ENCODE measurements at places on chromosomes 16 and 17. TPM values are rescaled to one million over a fixed set of nuclear protein-coding genes. Genes with fewer than 3 reads are reported as not detected.

- H3K27ac ChIP-seq, result no peak overlapping the region
- H3K27me3 ChIP-seq, result peaks cover 91% of the 10 kb centered on the region
- no peaks in the 10 kb centered on the region for H3K36me3 ChIP-seq
These were observed 5.3 kb upstream of the WSCD1 start for GRCh38 chr17:6064868-6065267.

DNA sequence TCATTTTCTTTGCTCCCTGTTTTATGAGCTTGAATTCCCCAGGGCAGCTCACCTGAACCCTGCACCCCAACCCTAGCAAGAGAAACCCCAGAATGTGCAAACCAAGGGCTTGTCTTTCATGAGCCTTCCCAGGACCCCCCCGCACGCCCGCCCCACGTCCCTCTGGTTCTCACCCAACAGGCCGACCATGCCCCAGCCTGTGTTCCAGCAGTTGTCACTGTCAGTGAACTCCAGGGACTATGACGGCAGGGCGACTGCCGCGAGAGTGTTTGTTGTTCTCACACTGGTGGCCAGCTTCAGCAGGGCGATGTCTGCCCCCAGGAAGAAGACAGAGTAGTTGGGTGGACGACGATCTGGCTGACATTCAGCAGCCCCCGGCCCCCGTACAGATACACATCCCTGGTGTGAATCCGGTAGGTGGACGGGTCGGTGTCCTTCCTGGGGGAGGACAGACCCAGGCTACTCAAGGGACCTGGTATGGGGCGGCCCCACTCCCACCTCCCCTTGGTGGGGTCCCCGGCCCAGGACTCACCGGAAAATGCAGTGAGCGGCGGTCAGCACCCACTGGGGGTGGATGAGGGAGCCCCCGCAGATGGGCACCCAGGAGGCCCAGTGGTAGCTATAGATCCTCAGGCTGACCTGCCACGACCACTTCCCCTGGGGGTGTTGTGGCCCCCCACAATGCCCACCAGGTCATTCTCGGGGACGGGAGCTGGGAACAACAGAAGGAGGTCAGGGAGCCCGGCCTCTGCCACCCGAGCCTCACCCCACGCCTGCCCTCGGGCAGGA is 20.1 kb downstream of the TPSD1 start:
- H3K27ac ChIP-seq, result no peak overlapping the region
- no peaks in the 10 kb centered on the region for H3K4me1 ChIP-seq
- DNase-seq, result no peak
- no peak overlapping the region for H3K4me3 ChIP-seq
- no peaks in the 10 kb centered on the region for H3K36me3 ChIP-seq

GRCh38 chr17:4772235-4772613 is 538 bp downstream of the TM4SF5 start:
- H3K27me3 ChIP-seq, result peaks cover 7% of the 10 kb centered on the region
- DNase-seq, result no peak
- peak overlapping the region; percentile 69 for H3K27ac ChIP-seq
- no peaks in the 10 kb centered on the region for H3K36me3 ChIP-seq
- H3K4me1 ChIP-seq, result peaks cover 7% of the 10 kb centered on the region
- H3K4me3 ChIP-seq, result no peak overlapping the region

DNA sequence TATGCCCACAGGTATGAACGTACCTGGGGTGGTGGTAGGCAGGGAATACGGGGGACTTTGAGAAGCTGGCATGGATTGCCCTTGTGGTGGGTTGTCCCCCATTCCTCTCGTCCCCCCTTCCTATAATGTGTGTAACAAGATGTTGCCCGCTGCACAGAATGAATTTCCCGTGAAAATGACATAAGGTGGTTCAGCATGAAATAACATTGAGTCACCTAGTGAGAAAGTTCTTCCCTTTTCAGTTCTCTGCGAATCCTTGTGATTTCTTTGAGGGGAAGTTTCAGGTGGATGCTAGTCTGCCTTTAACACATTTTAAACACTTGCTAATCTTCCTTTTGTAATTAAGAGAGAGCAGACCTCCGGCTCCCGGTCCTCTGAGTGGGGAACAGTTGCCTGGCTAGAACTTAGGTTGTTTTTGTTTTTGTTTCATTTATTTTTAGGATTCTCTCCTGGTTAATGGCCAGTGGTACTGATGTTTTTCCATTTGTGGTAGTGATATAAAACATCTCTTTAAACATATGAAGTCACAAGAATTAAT is 58.9 kb downstream of the RAP1GAP2 start:
- DNase-seq, result no peak
- peak overlapping the region; percentile 94 for H3K4me3 ChIP-seq
- H3K27ac ChIP-seq, result peak overlapping the region; percentile 88
- peaks cover 7% of the 10 kb centered on the region for H3K36me3 ChIP-seq

DNA sequence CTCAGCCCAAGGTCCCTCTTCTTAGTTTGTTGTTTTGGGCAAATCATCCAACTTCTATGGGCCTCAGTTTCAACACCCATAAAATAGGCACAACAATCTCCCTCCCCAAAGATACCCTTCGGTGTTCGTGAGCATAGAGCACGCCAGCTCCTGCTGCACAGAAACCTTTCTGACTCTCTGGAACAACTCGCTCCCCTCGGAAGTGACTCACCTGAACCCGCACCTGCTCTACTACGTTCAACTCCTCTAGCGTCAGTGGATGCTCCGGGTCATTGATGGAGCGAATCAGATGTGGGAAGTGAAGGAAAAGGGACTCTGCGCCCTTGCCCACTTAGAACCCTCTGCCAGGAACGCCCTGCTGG is 445 bp downstream of the CIAO2B start:
- peaks cover 22% of the 10 kb centered on the region for H3K4me1 ChIP-seq
- no peaks in the 10 kb centered on the region for H3K27me3 ChIP-seq
- no peaks in the 10 kb centered on the region for H3K36me3 ChIP-seq
- no peak for DNase-seq
- H3K4me3 ChIP-seq, result peak overlapping the region; percentile 94

DNA sequence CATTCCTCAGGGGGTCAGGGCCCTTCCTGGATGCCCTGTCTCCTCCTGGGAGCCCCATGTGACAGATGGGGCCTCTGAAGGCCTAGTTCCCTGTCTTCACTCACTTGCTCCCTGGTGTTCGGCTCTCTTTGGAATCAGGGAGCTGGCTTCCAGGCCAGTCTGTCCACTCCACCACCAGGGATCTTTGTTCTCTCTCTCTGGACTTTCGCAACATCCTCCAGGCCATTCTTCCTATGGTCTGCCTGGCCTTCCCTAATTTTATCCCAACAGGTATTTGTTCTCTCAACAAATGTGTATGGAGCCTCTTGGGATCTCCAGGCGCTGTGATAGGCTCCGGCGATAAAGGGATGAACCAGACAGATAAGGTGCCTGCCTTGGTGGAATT is 286.4 kb downstream of the CPPED1 start:
- H3K36me3 ChIP-seq, result no peaks in the 10 kb centered on the region
- no peak overlapping the region for H3K4me3 ChIP-seq
- H3K4me1 ChIP-seq, result no peaks in the 10 kb centered on the region
- no peak for DNase-seq

Gene KCNJ16
- total RNA-seq, result 16.6 TPM

DNA sequence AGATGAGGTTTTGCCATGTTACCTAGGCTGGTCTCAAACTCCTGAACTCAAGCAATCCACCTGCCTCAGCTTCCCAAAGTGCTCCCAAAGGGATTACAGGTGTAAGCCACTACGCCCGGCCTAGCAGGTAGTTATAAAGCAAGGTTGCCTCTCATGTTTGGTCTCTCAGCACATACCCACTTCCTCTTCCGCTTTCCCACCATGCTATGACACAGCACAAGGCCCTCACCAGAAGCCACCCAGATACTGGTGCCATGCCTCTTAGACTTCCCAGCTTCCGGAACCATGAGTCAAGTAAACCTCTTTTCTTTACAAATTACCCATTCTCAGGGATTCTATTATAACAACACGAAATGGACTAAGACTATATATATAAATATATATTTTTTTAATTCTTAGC is 143.6 kb downstream of the COPRS start:
- H3K27me3 ChIP-seq, result no peaks in the 10 kb centered on the region
- no peaks in the 10 kb centered on the region for H3K36me3 ChIP-seq
- H3K4me3 ChIP-seq, result no peak overlapping the region

- peak overlapping the region; percentile 80 for H3K4me3 ChIP-seq
- H3K27me3 ChIP-seq, result no peaks in the 10 kb centered on the region
- peak; percentile 36 for DNase-seq
- H3K27ac ChIP-seq, result peak overlapping the region; percentile 98
- H3K4me1 ChIP-seq, result peaks cover 14% of the 10 kb centered on the region
These were observed 705 bp downstream of the KRABD2 start for GRCh38 chr17:8375738-8376259.

Gene GUCY2D
- not detected for total RNA-seq

- DNase-seq, result no peak
- no peaks in the 10 kb centered on the region for H3K27me3 ChIP-seq
These were observed 15.4 kb downstream of the CLUH start for GRCh38 chr17:2695961-2696760.

- no peak overlapping the region for H3K27ac ChIP-seq
- no peaks in the 10 kb centered on the region for H3K36me3 ChIP-seq
- no peak overlapping the region for H3K4me3 ChIP-seq
- no peaks in the 10 kb centered on the region for H3K27me3 ChIP-seq
- DNase-seq, result no peak
These were observed 32.7 kb downstream of the RHBDL3 start for GRCh38 chr17:32298298-32298697.

- no peaks in the 10 kb centered on the region for H3K27me3 ChIP-seq
- no peak for DNase-seq
- no peaks in the 10 kb centered on the region for H3K36me3 ChIP-seq
- H3K4me1 ChIP-seq, result peaks cover 1% of the 10 kb centered on the region
- H3K4me3 ChIP-seq, result no peak overlapping the region
These were observed 606.3 kb downstream of the KCNJ2 start for GRCh38 chr17:70775679-70776078.

DNA sequence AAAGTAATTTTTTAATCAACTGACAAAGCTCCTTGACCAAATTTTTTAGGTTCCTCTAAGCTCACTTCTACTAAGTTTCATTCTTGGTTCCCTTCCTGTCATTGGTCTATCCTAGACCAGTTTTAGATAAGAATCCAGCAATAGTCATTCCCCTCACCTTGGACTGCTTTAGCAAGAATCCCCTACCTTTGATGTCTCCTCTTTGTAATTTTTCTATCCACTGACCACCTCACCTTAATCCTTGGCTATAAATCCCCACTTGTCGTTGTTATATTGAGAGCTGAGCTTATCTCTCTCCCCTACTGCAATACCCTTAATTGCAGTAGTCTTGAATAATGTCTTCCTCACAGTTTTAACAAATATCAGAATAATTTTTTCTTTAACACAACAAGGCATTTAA is 107.2 kb downstream of the USP32 start:
- H3K36me3 ChIP-seq, result peaks cover 8% of the 10 kb centered on the region
- no peak overlapping the region for H3K4me3 ChIP-seq
- peak overlapping the region; percentile 29 for H3K27ac ChIP-seq

GRCh38 chr16:51048544-51048943 is 102.5 kb downstream of the SALL1 start:
- peaks cover 22% of the 10 kb centered on the region for H3K27me3 ChIP-seq
- no peaks in the 10 kb centered on the region for H3K36me3 ChIP-seq
- H3K27ac ChIP-seq, result no peak overlapping the region

DNA sequence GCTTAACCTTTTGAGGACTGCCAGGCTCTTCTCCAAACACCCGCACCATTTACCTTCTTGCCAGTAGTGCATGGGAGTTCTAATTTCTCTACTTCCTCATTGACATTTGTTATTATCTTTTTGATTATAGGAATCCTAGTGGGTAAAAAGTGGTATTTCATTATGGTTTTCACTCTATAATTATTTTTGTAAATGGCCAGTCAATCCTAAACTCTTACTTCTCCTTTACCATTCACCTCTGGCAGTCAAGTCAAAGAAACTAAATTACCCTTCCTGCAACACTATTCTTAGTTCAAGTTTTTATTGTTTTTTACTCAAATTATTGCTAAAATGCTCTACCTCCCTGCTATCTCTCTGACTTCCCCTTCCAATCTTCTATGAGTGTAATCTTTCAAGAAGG is 29.8 kb upstream of the ANKFY1 start:
- DNase-seq, result no peak
- no peaks in the 10 kb centered on the region for H3K27me3 ChIP-seq
- H3K4me3 ChIP-seq, result no peak overlapping the region
- H3K36me3 ChIP-seq, result peaks cover 3% of the 10 kb centered on the region

Gene CCDC154
- 5.7 TPM for total RNA-seq

Gene ABCA8
- total RNA-seq, result 0.44 TPM

- peaks cover 6% of the 10 kb centered on the region for H3K4me1 ChIP-seq
- no peaks in the 10 kb centered on the region for H3K27me3 ChIP-seq
- peaks cover 15% of the 10 kb centered on the region for H3K36me3 ChIP-seq
- H3K4me3 ChIP-seq, result no peak overlapping the region
- no peak overlapping the region for H3K27ac ChIP-seq
These were observed 10.9 kb downstream of the ZACN start for GRCh38 chr17:76089680-76090516.

DNA sequence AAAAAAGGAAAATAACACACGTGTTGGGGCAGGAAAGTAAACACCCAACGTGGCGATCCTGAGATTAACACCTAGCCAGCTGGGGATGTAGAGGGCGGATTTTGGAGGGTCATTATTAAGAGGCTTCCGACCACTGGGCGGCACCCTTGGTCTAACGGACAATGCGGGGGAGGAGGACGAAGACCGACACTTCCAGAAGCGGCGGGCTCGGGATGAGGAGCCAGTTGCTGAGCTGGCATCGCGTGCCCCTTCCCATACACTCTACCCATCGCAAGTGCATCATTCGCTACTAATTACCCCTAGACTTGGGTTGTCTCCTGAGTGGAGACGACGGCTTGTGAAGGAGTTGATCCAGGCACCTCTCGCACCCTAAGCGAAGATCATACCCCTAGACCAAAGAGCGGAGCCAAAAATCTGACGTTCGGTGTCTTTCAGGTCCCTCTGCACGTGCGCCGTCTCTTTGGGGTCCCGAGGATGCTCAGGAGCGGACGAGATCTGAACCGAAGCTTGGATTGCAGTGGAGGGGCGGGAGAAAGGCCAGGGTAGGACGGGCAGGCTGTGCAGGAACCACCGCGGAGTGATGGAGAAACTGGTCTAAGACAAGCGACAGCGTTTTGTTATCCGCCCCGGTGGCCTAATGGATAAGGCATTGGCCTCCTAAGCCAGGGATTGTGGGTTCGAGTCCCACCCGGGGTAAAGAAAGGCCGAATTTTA is 17.6 kb downstream of the ZNF213 start:
- peaks cover 41% of the 10 kb centered on the region for H3K27me3 ChIP-seq
- H3K27ac ChIP-seq, result peak overlapping the region; percentile 99
- peak; percentile 71 for DNase-seq
- peak overlapping the region; percentile 69 for H3K4me3 ChIP-seq
- H3K36me3 ChIP-seq, result no peaks in the 10 kb centered on the region

Gene TBC1D3
- not detected for total RNA-seq

- H3K4me1 ChIP-seq, result no peaks in the 10 kb centered on the region
- DNase-seq, result no peak
- no peaks in the 10 kb centered on the region for H3K36me3 ChIP-seq
- H3K4me3 ChIP-seq, result no peak overlapping the region
- no peak overlapping the region for H3K27ac ChIP-seq
- peaks cover 3% of the 10 kb centered on the region for H3K27me3 ChIP-seq
These were observed 6.3 kb upstream of the RAB37 start for GRCh38 chr17:74730491-74731346.

- H3K27me3 ChIP-seq, result peaks cover 19% of the 10 kb centered on the region
- no peak for DNase-seq
- no peaks in the 10 kb centered on the region for H3K36me3 ChIP-seq
- no peaks in the 10 kb centered on the region for H3K4me1 ChIP-seq
These were observed 61.6 kb downstream of the TNFRSF13B start for GRCh38 chr17:16910341-16910740.

Gene MMP28
- 0.53 TPM for total RNA-seq

All from progenitor cell of endocrine pancreas (in vitro differentiated cells).